Osteoblast (primary cell): ENCODE measurements at places on chromosomes 2 and 18.

DNA sequence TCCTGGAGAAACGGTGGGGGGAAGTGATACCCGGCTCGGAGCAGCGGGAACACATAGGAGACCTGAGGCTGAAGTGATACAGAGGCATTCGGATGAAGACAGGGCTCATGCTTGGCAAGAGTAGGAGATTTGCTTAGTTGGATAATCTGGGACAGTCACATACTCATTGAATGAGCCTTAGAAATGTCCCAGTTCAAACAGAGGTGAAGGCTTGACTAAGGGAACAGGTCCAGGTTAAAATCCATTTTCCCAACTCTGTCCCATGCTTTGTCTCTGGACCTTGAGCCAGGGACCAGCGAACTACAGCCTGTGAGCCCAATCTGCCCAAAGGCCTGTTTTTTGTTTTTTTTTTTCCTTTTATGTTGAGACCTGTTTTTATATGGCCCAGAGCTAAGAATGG, 1.3 kb downstream of the UGT1A6 start:
- H3K4me3 ChIP-seq: no peak overlapping the region
- H3K27me3 ChIP-seq: peaks cover 8% of the 10 kb centered on the region
- H3K36me3 ChIP-seq: no peaks in the 10 kb centered on the region
- DNase-seq: no peak
- H3K27ac ChIP-seq: no peak overlapping the region

- no peak overlapping the region for H3K27ac ChIP-seq
- H3K4me1 ChIP-seq: no peaks in the 10 kb centered on the region
- H3K36me3 ChIP-seq: no peaks in the 10 kb centered on the region
- DNase-seq: no peak
Measured at GRCh38 chr2:23475036-23475435, 90.1 kb downstream of the KLHL29 start.

- no peak overlapping the region for H3K27ac ChIP-seq
- no peak overlapping the region for H3K4me3 ChIP-seq
- no peak for DNase-seq
- peaks cover 25% of the 10 kb centered on the region for H3K36me3 ChIP-seq
- no peaks in the 10 kb centered on the region for H3K27me3 ChIP-seq
Measured at GRCh38 chr2:161223139-161223732, 63.0 kb downstream of the TANK start.

- no peaks in the 10 kb centered on the region for H3K4me1 ChIP-seq
- H3K27ac ChIP-seq: no peak overlapping the region
- no peak overlapping the region for H3K4me3 ChIP-seq
- no peaks in the 10 kb centered on the region for H3K27me3 ChIP-seq
- DNase-seq: no peak
Measured at GRCh38 chr2:163527381-163527780, 208.4 kb downstream of the FIGN start.

DNA sequence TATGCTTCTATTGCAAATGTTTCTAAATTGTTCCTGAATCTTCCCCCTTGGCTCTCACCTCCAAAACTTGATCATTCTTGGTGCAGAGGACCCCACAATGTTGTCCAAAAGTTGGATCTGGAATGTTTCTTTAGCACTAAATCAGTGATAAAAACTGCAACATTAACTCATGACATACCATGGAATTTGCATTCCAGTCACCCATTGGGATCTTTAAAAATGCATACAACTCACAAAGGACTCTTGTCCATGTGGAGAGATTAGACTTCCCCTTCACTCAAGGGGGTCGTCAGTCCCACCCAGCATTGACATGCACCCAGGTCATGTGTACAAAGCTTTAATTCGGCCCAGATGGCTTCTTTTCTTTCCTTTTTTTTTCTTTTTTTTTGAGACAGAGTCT, 169.3 kb downstream of the SETBP1 start:
- no peaks in the 10 kb centered on the region for H3K4me1 ChIP-seq
- H3K27ac ChIP-seq: no peak overlapping the region
- no peaks in the 10 kb centered on the region for H3K27me3 ChIP-seq
- no peak for DNase-seq
- H3K36me3 ChIP-seq: no peaks in the 10 kb centered on the region

DNA sequence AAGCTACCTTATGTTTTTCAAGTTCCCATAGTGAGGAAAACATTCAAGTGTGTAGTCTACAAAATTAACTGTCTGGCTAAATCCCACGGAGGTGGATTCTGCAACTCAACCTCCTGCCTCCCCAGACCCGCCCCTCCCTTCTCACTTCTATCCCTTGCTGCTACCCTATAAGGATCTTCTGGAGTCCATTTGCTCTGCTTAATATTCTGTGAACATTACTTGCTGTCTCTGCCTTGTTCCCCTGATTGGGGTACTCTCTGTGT, 163.2 kb downstream of the KCNE4 start:
- no peak overlapping the region for H3K27ac ChIP-seq
- DNase-seq: no peak
- H3K4me3 ChIP-seq: no peak overlapping the region
- H3K36me3 ChIP-seq: no peaks in the 10 kb centered on the region

DNA sequence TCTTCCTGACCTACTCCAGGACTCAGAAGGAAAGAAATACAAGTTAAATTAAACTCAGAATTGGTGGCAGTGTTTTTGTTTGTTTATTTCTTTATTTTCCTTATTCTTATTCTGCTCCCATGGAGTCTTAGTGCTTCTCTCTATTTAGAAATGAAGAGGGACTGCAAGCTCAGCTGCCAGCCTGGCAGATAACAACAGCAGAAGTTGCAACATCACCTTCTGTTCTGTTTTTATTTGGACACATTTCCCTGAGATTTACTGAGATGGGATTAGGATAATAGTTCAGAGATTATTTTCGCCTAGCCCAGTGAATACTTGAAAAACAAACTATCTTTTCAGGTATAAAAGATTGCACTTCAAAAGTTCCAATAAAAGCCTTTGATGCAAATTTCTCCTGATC, 70.4 kb upstream of the DTNA start:
- no peaks in the 10 kb centered on the region for H3K4me1 ChIP-seq
- no peaks in the 10 kb centered on the region for H3K27me3 ChIP-seq
- H3K4me3 ChIP-seq: no peak overlapping the region
- no peak for DNase-seq
- H3K27ac ChIP-seq: no peak overlapping the region
- H3K36me3 ChIP-seq: no peaks in the 10 kb centered on the region

GRCh38 chr2:9333591-9334171, 89.6 kb downstream of the ITGB1BP1 start:
- DNase-seq: no peak
- H3K27ac ChIP-seq: peak overlapping the region; percentile 8
- peaks cover 15% of the 10 kb centered on the region for H3K4me1 ChIP-seq
- H3K4me3 ChIP-seq: no peak overlapping the region
- H3K36me3 ChIP-seq: peaks cover 43% of the 10 kb centered on the region

GRCh38 chr2:215966274-215966673, 47.1 kb downstream of the MREG start:
- H3K4me3 ChIP-seq: no peak overlapping the region
- H3K27me3 ChIP-seq: peaks cover 19% of the 10 kb centered on the region
- H3K36me3 ChIP-seq: no peaks in the 10 kb centered on the region
- H3K27ac ChIP-seq: no peak overlapping the region

DNA sequence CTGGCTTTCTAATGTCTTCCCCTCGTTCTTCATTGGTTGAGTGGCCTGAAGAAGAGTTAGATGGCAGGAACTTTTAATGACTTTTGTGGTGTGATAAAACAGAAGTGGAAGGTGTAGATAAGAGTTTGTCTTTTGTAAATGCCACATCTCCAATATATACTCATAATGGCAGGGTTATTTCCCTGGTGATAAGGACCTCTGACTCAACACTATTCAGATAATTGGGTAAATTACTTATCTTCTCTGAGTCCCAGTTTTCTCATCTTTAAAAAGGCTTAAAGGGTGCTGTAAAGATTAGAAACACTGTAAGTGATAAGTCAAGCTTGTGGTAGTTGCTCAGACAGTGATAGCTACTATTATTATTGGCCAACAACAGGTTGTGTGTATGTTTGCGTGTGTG, 9.5 kb downstream of the KLHL14 start:
- H3K27me3 ChIP-seq: no peaks in the 10 kb centered on the region
- no peaks in the 10 kb centered on the region for H3K36me3 ChIP-seq
- no peak for DNase-seq
- no peak overlapping the region for H3K27ac ChIP-seq
- H3K4me3 ChIP-seq: no peak overlapping the region

DNA sequence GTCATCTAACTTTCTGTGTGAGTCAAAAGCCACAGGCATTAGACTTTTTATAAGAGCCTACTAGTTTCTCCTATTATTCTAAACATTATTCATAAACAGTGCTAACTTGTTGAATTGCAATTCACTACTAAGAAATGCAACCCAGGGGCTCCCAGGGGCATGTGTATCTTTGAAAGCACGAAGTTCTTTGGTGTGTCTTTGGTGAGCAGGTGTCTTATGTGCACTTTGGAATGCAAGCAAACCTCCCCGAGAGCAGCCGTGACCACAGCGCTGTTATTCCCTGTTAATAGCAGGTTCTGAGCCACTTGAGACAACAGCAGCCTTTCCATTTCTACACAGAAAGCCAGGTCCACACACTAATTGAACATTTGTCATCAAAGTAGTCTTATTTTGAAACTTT, 123.5 kb downstream of the PRKRA start:
- peak overlapping the region; percentile 68 for H3K27ac ChIP-seq
- peaks cover 9% of the 10 kb centered on the region for H3K4me1 ChIP-seq
- H3K4me3 ChIP-seq: no peak overlapping the region
- no peaks in the 10 kb centered on the region for H3K27me3 ChIP-seq
- DNase-seq: no peak

- no peaks in the 10 kb centered on the region for H3K36me3 ChIP-seq
- no peak for DNase-seq
- no peaks in the 10 kb centered on the region for H3K4me1 ChIP-seq
- no peak overlapping the region for H3K27ac ChIP-seq
- no peak overlapping the region for H3K4me3 ChIP-seq
Measured at GRCh38 chr2:2791031-2791430, 460.0 kb upstream of the MYT1L start.

GRCh38 chr2:29124504-29124903, 9.3 kb downstream of the CLIP4 start:
- H3K27me3 ChIP-seq: no peaks in the 10 kb centered on the region
- H3K4me1 ChIP-seq: peaks cover 40% of the 10 kb centered on the region
- peaks cover 23% of the 10 kb centered on the region for H3K36me3 ChIP-seq
- DNase-seq: no peak
- H3K4me3 ChIP-seq: no peak overlapping the region
